ENCODE measurements at places on chromosomes 13 and 19.

DNA sequence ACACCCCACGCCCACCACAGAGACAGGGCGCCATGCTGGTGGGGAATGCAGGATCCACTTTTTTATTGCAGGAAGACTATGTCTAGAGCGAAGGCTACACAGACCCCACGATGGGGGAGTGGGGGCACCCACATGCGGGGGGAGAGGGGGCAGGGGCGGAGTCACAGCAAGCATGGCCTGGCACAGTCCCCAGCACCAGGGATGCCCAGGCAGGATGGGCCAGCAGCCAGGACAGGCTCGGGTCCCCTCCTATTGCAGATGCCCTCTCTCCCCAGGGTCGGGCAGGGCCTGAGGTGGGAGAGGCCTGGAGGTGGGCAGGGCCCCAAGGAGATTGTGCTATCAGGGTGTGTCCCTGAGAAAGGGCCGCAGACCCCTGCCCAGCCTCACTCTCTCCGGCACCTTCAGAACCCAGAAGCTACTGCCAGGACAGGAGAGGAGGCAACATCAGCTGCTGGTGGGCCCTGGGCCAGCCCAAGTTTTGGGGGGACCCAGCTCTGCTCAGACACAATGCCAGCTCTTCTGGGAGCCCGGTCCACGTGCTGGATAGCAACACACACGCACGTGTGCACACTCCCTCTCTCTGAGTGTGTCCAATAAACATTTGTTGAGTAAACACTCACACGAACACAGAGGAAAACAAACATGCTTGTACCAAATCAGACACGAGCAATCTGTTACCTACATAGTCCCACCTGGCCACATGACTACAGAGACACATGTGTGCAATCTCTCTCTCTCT lies 6.5 kb downstream of the DIRAS1 start:
- peaks cover 36% of the 10 kb centered on the region for H3K27me3 ChIP-seq
- peak; percentile 55 for DNase-seq
- no peak overlapping the region for H3K4me3 ChIP-seq
- H3K27ac ChIP-seq = no peak overlapping the region

GRCh38 chr13:113404366-113404722 lies 40.4 kb upstream of the GRTP1 start:
- no peaks in the 10 kb centered on the region for H3K36me3 ChIP-seq
- H3K4me1 ChIP-seq = no peaks in the 10 kb centered on the region

- DNase-seq = no peak
Observed at GRCh38 chr19:584240-585001, 5.3 kb upstream of the HCN2 start.

DNA sequence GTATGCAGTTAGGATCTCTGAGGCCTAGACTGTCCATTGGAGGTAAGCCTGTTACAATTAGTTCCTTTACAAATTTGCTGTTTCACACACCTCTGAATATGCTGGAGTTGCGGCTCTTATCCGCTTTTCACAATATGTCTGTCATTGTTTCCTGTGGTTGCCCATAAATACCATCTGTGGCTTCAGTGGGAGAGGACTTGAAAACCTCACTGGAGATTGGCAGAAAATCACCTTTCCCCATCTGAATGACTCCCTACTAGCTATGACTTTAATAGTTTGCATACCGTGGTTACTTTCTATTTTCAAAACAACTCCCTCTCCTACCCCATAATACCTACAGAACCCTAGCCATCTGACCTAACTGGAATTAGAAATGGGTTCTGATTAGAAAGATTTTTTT lies 454.3 kb downstream of the PCDH17 start:
- no peaks in the 10 kb centered on the region for H3K36me3 ChIP-seq
- no peak overlapping the region for H3K4me3 ChIP-seq
- H3K27me3 ChIP-seq = no peaks in the 10 kb centered on the region
- no peak overlapping the region for H3K27ac ChIP-seq
- H3K4me1 ChIP-seq = no peaks in the 10 kb centered on the region

DNA sequence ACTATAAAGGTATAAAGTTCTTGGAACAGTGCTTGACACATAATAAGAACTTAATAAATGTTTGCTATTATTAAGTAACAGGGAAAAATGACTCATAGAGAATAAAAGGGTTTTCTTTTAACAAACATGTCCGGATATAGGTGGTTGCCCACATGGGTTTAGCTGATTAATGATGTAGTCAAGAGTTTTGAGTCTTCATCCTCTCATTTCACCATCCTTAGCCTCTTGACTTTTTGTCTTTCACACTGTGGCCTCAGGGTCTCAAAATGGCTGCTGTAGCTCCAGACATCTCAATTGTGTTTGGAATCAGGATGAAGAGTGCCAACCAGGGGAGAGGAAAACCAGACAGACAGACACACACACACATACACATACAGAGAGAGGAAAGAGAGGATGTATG lies 97.9 kb downstream of the HSPH1 start:
- H3K36me3 ChIP-seq = no peaks in the 10 kb centered on the region
- DNase-seq = no peak
- no peak overlapping the region for H3K27ac ChIP-seq
- H3K27me3 ChIP-seq = no peaks in the 10 kb centered on the region

DNA sequence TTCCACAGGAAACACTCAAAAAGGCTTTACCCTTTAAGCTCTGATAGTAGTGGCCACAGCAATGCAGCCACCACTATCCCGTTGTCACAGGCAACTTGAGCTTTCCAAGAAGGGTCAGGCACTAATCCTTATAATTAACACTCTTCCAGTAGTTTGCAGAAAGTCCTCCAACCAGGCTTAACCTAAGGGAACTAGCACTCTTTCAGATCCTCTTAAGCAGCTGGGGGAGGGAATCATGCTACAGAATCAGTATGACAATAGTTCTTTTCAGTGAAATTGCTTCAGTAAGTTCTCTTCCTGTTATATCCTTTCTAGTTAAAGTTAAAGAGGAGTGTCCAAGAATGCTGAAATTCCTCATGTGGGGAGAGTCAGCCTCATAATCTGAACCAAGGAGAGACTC lies 82.2 kb downstream of the TNFSF11 start:
- H3K27ac ChIP-seq = no peak overlapping the region
- no peaks in the 10 kb centered on the region for H3K4me1 ChIP-seq
- no peaks in the 10 kb centered on the region for H3K36me3 ChIP-seq
- no peak for DNase-seq

GRCh38 chr19:3538965-3539755 lies at the start of gene TEKTIP1:
TSS of gene TEKTIP1 (plus strand) at chr19:3539174. CDS start at chr19:3539178, 4 bp downstream.
- peaks cover 6% of the 10 kb centered on the region for H3K4me1 ChIP-seq
- H3K4me3 ChIP-seq = no peak within 1 kb of the TSS
- no peak for DNase-seq
- no peaks in the 10 kb centered on the region for H3K27me3 ChIP-seq

DNA sequence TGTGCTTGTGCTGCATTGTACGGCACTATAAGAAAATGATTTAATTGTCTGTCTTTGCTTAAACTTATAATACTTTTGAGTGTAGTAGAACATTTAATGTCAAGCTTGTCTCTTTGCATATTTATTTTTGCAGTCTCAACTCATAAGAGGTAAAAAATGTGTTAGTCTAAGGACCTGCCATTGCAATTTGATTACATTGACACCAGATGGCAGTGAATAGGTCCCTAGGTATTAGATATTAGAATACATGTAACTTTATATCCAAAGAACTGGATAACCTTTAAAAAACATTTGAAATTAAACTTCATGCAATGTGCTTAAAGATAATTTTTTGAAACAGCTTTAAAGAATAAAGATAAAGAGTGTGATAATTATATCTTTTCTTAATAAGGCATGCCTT lies 1421.3 kb downstream of the OLFM4 start:
- H3K27ac ChIP-seq = no peak overlapping the region
- H3K27me3 ChIP-seq = no peaks in the 10 kb centered on the region
- no peak for DNase-seq
- no peak overlapping the region for H3K4me3 ChIP-seq
- no peaks in the 10 kb centered on the region for H3K36me3 ChIP-seq

DNA sequence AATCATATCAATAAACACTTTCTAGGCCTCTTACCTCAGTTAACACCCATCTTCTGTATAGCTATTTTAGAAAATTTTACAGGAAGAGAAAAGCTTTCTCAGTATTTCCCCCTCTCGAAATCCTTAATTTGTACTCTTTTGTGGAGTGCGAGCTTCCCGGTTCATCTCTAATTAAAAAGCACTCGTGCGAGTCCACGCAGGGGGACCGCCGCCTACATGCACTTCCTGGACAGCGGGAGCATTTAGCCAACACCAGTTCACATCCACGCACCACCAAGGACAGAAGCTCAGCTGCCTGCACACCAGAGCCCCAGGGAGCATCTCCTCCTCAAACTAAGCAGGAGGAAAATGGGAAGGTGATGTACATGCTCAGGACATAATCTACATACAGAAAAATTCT lies 60.0 kb downstream of the RASA3 start:
- H3K4me3 ChIP-seq = no peak overlapping the region
- H3K27me3 ChIP-seq = no peaks in the 10 kb centered on the region
- DNase-seq = peak; percentile 20
- no peak overlapping the region for H3K27ac ChIP-seq
- H3K4me1 ChIP-seq = peaks cover 18% of the 10 kb centered on the region

- no peak overlapping the region for H3K4me3 ChIP-seq
- H3K27ac ChIP-seq = peak overlapping the region; percentile 1
- H3K36me3 ChIP-seq = no peaks in the 10 kb centered on the region
- H3K27me3 ChIP-seq = no peaks in the 10 kb centered on the region
- H3K4me1 ChIP-seq = no peaks in the 10 kb centered on the region
Observed at GRCh38 chr13:19961924-19962323, 3.4 kb downstream of the ZMYM2 start.

- no peaks in the 10 kb centered on the region for H3K36me3 ChIP-seq
- H3K27me3 ChIP-seq = no peaks in the 10 kb centered on the region
- no peaks in the 10 kb centered on the region for H3K4me1 ChIP-seq
Observed at GRCh38 chr13:113742000-113742441, 17.0 kb upstream of the TMEM255B start.

DNA sequence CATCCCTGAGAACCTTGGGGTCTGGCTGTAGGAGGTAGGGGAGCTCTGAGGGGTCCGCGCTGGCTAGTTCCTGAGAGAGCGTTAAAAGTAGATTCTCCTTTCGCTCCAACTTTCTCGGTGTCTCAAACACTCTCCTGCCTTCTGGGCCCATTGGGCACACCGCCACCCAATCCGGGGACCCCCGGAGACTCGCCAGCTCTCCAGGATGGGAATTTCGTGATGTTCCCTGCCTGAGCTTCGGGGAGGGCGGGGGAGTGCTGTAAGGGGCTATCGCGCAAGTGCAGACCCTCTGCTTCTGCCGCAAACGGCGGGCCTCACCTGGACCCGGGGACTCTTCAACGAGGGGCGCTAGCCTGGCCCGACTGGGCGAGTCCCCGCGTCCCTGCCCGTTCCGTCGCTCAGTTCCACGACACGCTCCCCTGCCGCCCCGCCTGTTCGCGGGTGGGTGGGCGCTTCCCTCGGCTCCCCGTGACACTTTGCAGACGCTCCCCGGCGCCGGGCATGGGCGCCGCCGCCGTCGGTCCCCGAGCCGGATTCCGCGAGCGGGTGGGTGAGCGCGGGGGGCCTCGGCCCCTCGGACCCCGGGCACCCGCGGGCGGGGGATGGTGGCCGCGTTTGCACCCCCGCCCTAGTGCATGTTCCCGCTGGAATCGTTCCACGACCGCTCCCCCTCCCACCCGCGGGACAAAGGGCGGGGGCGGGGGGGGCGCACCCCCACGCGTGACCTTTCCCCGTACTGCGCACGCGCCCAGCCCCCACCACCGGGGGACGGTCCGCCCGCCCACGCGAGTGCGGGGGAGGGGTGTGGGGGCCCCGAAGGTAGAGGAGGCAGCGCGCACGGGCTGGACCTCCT lies at the start of gene CCDC106:
Gene CCDC106, plus strand, starts transcription at position 481 of the 853 bp plus-strand sequence. CDS start 835 bp downstream, outside the sequence.
- peak within 1 kb of the TSS; percentile 95 for H3K4me3 ChIP-seq
- peak within 1 kb of the TSS; percentile 94 for H3K27ac ChIP-seq
- peaks cover 54% of the 10 kb centered on the region for H3K4me1 ChIP-seq
- peaks cover 8% of the 10 kb centered on the region for H3K36me3 ChIP-seq
- peak; percentile 88 for DNase-seq

DNA sequence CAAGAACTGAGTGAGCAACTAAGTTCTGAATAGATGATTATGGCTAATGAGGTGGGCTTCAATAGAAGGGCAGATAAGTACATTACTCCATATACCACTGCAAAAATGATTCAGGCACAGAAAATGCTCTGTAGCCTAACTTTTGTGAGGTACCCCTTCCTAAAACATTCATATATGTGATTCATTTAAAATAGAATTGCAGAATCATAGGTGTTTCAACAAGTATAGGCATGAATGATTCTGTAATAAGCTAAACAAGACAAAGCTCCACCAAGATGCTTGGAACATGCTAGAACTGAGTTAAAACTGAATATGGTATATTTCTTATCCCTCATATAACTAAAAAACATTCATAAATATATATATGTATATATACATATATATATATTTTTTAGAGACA lies 12.1 kb downstream of the KBTBD7 start:
- no peak overlapping the region for H3K27ac ChIP-seq
- H3K36me3 ChIP-seq = no peaks in the 10 kb centered on the region
- no peak for DNase-seq
- H3K27me3 ChIP-seq = no peaks in the 10 kb centered on the region
- H3K4me1 ChIP-seq = no peaks in the 10 kb centered on the region

DNA sequence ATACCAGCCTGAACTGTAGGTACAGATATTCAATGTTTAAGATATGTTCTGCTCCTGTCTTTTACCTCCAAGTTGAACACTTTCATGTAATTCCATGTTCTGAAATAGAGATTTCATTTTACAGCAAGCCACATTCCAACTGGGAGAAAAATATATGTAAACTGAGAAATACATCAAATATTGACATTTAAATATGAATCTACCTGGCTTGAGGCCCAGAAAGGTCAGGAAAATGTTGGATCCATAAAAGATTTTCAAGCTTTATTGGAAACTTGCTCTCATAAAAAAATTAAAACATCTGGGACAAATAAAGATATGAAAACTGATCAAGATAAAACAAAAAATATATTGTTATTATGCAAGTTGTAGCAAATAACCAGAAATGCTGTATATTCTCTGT lies 1078.7 kb upstream of the ATXN8OS start:
- H3K27me3 ChIP-seq = no peaks in the 10 kb centered on the region
- H3K4me1 ChIP-seq = no peaks in the 10 kb centered on the region
- no peak overlapping the region for H3K27ac ChIP-seq
- H3K36me3 ChIP-seq = no peaks in the 10 kb centered on the region
- no peak for DNase-seq
- H3K4me3 ChIP-seq = no peak overlapping the region

DNA sequence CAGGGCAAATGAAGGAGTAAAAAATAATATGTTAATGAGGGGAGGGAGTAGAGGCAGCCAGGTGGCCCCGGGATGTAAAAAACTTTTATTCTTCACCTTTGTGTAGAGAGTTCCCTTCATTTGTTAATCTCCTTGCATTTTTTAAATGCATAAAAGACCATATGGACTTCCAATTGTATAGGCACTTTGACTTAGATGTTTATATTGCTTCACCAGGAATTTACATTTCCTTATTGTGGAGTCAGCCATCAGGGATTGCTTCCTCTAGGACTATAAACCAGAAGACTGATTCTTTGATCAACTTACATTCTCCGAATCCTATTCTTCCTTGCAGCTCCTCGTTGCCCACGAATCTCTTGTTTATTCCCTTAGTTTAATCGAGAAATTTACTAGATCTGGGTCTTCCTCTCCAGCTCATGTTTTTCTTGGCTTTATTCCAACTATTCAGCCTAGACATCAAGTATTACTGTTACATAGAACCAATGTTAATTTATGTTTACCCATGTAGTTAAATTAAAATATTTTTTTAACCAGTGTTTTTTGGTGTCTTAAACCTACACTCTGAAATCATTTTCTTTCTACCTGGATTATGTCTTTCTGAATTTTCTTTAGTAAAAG lies 1187.0 kb upstream of the SLC10A2 start:
- H3K27me3 ChIP-seq = no peaks in the 10 kb centered on the region
- DNase-seq = no peak
- H3K4me3 ChIP-seq = no peak overlapping the region
- no peaks in the 10 kb centered on the region for H3K4me1 ChIP-seq

GRCh38 chr13:49935171-49936074 lies 717 bp downstream of the SPRYD7 start:
- H3K4me1 ChIP-seq = peaks cover 24% of the 10 kb centered on the region
- no peaks in the 10 kb centered on the region for H3K36me3 ChIP-seq
- no peaks in the 10 kb centered on the region for H3K27me3 ChIP-seq
- peak overlapping the region; percentile 86 for H3K4me3 ChIP-seq

Data from sigmoid colon (tissue), 7 donors.